NCI-H2081 (cell line): ENCODE measurements at places on chromosomes 12 and 14.

GRCh38 chr12:53973236-53974042 lies 513 bp downstream of the HOXC11 start:
- no peak for DNase-seq

DNA sequence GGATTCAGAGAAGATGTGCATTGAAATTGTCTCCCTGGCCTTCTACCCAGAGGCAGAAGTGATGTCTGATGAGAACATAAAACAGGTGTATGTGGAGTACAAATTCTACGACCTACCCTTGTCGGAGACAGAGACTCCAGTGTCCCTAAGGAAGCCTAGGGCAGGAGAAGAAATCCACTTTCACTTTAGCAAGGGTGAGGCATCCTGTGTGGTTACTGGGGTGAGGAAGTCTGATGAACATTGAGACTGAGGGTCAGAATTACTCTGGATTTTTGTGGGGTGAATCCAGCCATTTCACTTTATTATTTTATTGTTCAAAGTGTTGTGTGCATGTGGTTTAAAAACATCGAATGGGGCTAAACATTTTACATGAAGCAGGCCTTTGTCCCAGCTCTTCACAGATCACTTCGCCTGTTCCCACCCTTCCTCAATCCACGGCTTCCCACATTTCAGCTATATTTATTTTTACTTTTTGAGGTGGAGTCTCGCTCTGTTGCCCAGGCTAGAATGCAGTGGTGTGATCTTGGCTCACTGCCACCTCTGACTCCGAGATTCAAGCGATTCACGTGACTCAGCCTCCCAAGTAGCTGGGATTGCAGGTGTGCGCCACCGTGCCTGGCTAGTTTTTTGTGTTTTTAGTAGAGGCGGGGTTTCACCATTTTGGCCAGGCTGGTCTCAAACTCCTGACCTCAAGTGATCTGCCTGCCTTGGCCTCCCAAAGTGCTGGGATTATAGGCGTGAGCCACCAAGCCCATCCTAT lies 40.6 kb downstream of the SUPT16H start:
- no peak for DNase-seq

DNA sequence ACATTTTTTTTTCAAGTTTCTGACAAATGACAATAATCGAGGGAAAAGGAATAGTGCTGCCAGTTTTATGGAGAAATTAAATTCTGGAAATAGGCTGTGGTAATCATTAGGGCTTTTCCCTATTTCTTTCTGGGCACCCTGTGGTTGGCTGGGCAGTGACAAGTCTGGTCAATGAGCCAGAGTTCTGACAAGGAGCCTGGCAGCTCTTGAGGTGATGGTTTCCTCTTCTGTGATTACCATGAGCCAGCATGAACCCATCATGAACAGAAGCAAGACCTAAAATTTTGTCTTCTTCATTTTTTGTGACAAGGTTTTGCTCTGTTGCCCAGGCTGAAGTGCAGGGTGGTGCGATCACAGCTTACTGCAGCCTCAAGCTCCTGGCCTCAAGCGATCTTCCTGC lies 115.8 kb downstream of the TRAFD1 start:
- DNase-seq: no peak

DNA sequence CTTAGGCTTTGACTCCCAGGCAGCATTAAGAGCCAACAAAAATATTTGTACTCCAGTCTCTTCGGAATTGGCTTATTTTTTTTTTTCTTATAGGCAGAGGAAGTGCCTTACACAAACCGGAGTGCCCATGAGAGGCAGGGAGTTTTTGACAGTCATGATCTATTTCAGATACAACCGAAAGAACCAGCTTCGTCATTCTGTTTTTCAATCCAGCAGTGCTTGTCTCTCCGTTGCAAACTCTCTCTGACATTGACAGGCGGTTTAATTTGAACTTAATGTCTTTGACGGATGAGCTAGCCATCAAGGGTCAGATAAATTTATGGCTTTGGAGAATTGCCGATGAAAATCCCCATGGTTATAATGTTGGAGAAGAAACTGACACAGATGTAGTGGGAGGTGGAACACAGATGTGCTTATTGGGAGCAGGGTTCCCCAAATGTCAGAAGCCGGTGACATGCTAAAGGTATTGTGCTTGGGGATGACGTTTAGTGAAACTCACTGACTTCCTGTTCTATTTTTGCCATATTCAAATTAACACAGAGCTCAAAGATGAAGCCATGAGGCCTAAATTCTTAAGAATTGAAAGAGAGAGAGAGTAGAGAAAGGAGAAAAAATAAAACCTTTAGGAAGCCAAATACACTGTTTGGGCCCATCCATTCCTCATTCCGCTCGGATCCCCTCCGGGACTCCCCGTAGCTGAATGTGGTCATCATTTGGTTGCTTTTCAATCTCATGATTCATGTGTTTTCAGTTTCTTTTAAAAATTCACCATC lies 59.7 kb downstream of the PLXNC1 start:
- no peak for DNase-seq

DNA sequence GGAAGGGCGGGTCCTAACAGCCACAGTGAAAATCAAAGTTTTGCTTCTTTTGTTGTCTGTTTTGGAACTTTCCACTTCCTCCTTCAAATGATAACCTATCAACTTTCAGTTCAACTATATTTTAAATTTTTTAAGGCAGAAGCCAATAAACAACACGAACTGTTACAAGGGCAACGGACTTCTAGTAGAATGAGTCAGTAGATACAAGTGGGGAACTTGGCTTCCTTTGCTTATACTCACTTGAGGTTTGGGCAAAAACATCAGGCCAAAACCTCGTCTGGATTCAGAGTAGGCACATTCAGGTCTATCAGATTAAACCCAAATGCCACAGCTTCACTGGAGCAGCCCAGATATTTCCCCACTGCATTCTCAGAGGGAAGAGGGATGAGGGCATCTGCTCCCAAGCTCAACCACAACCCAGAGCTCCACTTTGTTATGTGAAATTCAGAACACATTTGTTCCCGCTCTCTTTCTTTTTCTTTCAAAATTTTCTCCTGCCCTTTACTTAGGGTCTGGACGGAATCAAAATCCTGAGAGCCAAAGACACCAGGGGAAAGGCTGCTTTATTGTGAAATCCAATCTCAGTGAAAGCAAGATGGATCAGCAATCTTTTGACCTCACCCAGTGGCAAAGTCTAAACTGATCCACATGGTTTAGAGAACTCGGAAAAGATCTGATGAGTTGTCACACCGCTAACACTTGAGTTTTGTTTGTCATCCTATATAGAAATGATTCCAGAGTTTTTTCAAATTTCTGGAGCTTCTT lies 152.5 kb upstream of the BTG1 start:
- no peak for DNase-seq

DNA sequence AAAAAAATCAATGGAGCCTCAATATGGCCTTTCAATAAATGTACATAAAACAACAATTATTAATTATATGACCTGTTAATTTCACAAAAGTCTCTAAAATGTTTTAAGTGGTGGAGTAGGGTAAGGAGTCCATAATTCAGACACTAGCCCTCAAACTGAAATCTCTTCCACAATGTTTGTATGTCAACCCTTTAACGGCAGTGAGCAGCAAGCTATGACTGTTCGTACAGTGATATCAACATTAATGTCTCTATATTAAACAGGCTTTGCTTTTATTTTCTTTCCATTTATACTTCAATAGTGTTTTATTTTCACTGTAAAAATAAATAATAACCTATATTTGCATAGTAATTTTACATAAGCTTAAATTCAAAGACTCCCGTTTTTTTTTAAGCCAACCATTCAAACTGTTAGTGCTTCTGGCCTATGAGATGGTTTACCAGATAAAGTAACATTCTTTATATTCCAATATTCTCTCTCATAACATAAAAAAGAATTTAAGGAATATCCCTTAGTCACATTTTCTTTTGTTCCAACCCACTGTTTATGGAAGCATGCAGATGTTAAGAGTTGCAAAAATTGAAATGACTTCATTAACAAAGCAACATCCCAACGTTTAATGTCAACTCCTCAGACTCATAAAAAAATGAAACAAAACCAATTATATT lies 2.3 kb downstream of the CDK17 start:
- no peak for DNase-seq

DNA sequence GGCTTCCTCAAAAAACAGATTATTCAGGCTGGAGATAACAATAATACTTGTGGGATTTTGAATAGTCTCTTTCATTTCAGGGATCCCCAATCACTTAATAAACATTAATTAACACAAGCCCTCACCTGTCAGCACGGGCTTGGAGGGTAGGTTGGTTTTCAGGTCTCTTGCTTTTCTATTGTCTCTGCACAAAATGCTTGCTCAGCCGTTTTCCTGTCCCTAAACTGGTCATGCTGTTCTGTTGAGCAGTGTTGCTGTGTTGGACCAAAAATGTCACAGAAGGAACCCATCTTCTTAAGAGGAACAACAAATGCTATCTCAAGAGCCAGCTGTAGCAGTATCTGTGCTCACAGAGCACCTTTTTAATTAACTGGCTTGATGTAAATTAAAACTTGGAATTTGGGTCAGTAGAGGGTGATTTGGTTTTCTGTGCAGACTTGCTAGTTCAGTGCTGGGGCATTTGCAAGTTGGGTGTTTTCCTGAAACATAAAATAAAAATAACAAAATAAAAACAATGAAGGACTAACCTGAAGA lies 231.8 kb upstream of the CRY1 start:
- DNase-seq: no peak

GRCh38 chr14:69318901-69319475 lies 59.0 kb downstream of the GALNT16 start:
- no peak for DNase-seq

DNA sequence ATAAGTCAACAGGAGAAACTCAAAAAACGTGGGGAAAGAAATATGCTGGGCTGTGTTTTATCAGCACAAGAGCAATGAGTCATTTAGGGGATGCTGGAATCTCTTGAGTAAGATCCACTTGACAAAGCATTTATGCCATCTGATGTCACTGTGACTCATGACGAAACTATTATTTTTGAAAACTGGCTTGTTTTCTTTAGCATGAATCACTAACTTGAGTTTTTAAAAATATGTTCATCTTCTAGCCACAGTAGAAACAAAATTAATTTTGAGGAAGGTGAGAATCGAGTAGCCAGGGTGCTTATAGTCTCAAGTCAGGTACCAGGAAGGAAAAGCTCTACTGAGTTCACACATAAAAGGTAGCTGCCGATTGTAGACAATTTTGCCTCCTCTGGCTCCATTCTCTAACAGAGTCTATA lies 456.2 kb upstream of the MGAT4C start:
- DNase-seq: no peak

- peak; percentile 70 for DNase-seq
Observed at GRCh38 chr14:102046337-102047278, 40.2 kb downstream of the HSP90AA1 start.

- DNase-seq: no peak
Observed at GRCh38 chr12:3977621-3978020, 104.4 kb upstream of the PARP11 start.

- no peak for DNase-seq
Observed at GRCh38 chr12:26031827-26032226, 73.3 kb downstream of the RASSF8 start.

- no peak for DNase-seq
Observed at GRCh38 chr14:64080452-64080851, 213.7 kb downstream of the ESR2 start.

DNA sequence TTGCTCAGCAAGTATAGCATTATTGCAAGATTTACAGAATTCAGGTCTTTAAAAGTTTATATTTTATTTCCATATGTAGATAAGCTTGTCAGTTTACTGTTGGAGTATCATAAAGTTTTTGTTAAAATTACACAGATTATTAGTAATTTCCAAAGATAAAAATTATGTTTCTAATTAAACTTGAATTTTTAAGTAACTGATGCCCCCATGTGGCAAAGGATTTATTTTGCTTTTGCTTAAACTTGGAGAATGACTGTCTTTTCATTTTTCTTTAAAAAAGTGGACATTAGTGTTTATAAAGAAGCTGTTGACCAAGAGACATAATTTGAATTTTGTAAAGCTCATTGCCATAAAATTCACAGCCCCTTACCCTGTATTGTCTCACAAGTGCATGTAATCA lies 45.8 kb downstream of the ETNK1 start:
- no peak for DNase-seq

GRCh38 chr14:61277232-61277631 lies 3.9 kb downstream of the TMEM30B start:
- no peak for DNase-seq

DNA sequence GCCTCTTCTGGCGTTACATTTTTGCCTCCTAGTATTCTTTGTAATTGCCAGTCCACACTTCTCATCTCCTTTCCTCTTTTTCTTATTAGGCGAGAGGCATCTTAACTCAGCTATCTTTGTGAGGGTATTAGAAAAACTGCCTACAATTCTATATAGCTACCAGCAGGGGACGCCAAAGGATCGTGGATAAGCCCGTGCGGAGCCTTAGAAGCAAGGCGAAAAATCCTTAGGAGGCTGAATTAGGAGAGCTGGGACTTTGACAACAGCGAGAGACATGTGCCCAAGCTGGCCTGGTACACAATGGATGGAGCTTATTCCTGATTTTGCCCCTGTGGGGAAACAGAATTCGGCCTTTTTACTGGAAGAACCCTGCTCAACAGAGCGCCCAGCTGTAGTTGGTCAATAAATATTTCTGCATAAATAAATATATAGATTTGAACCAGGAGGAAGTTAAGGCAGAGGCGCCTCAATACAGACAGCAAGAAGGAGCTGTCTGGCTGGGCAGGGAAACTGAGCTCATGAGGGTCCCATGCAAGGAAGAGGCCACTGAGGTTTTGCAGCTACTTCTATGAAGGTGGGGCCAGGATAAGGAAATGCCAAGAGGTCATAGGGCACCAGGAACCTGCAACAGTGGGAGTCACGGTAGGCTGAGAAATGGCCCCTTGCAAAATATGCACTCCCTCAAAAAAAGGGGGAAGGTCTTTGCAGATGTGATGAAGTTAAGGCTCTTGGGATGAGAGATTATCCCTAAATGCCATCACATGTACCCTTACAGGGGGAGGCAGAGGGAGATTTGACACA lies 14.6 kb upstream of the RBM19 start:
- DNase-seq: peak; percentile 55

DNA sequence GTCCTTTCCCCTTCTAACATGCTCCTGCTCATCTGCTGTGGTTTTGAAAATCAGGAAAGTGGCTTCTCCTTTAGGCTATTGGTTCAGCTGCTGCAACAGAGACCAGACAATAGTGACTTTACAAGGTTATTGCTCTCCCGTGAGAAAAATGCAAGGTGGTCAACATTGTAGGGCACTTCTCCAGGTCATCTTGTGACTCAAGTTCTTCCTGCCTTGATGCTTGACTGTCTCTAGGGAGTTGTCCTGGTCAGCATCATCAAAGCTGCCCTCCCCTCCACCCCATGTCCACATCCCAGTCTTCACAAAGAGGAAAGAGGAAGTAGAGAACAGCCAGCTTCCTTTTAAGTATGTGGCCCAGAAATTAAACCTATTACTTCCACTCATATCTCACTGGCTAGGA lies 3.9 kb upstream of the TMEM63C start:
- no peak for DNase-seq

- DNase-seq: no peak
Observed at GRCh38 chr12:125393569-125393968, 328.3 kb downstream of the AACS start.

GRCh38 chr12:40106655-40107054 lies 774 bp upstream of the SLC2A13 start:
- no peak for DNase-seq
